Sigmoid colon (tissue), 7 donors: ENCODE measurements at places on chromosomes 1 and 21. TPM values are rescaled to one million over a fixed set of nuclear protein-coding genes. Genes with fewer than 3 reads are reported as not detected.
A peak's percentile ranks its signal among the peaks of the same experiment; 100 is the strongest.

DNA sequence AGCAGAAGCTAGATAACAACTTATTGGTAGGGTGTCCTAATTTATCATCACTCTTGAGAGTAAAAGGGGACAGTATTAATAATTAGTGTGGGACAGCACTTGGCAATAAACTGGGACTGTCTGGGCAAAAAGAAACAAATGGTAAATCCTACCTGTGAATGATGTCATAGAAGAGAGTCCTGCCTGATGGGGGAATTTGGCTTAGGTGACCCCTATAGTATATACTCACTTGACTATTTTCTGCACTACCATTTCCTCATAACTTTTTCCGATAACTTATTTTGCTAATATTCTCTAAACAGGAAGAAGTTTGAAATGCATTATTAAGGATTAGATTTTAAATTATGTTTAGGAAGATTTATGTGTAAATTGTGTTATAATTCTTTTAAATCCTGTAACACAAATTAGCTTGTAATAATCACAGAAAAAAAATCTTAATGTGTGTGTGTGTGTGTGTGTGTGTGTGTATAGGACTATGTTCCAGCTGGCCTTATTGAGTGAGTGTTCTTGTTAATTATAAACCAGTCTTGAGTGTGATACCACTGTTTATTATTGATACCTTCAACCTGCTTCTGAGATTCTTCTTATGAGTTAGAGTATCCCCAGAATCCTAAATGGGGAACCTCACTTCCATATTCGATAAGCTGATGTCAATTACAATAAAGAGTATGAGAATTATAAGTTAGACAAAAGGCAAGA is 144.2 kb upstream of the C1orf105 start:
- no peak for DNase-seq

DNA sequence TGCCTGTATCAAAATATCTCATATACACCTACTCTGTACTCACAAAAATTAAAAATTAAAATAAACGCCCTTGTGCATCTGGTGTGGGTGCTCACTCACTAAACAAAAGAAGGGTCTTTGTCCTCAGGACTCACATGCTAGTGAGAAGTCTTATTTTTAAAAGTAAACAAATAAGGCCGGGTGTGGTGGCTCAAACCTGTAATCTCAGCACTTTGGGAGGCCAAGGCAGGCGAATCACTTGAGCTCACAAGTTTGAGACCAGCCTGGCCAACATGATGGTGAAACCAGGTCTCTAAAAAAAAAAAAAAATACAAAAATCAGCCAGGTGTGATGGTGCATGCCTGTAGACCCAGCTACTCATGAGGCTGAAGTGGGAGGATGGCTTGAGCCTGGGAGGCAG is 51.5 kb downstream of the BCAR3 start:
- no peak for DNase-seq

- DNase-seq, result no peak
Observed at GRCh38 chr1:202852163-202852904, 36.6 kb downstream of the RABIF start.

- DNase-seq, result no peak
Observed at GRCh38 chr1:234936612-234937389, 191.8 kb downstream of the TOMM20 start.

GRCh38 chr21:42350927-42351426 is at the start of gene TFF2:
Gene TFF2, minus strand, starts transcription at chr21:42350994. Its CDS starts 37 bp downstream, at chr21:42350957.
- DNase-seq, result peak; percentile 56

DNA sequence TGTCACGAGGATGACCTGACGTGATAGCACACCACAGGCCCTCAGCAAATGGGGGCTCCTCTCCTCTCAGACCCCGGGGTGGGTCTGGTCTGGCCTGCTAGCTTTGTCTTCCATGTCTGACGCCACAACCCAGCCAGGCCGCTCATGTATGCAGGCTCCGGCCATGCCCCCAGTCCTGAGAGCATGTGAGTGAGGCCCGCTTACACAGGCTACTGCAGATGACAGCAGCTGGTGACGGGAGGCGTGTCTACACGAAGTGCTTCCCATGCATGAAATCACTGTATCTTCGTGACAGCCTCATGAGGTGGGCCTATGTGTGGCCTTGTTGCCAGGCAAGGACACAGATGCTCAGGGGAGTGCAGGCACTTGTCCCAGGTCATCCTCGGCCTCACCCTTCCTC is 16.4 kb downstream of the WNT4 start:
- no peak for DNase-seq

DNA sequence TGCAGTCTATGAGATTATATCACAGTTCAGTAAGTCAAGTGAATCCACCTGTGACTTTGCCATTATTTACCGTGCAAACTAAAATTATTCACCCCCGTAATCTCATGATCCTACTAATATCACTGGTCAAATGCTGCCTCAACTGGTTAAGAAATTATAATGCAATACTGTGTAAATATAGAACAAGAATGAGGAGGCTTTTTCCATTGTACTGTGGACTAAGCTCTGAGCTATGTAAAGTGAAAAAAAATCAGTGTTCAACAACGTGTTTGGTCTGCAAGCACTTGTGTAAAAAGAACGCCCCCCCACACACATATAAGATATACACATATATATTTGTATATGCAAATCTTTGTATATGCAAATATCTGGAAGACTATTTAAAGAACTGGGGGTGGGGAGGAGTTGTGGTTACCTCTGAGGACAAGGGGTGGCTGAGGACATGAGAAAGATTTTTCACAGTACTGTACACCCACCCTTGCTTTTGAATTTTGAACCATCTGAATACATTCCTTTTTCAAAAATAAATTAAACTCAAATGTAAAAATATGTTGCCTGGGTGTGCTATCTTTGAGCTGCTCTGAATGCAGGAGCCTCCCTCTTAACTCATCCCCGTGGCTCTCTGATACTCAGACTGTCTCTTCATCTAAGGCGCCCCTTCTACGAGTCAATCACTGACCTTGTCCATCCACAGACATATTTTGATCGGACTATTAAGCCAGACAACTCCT is 57.0 kb downstream of the PTP4A2 start:
- DNase-seq, result no peak

DNA sequence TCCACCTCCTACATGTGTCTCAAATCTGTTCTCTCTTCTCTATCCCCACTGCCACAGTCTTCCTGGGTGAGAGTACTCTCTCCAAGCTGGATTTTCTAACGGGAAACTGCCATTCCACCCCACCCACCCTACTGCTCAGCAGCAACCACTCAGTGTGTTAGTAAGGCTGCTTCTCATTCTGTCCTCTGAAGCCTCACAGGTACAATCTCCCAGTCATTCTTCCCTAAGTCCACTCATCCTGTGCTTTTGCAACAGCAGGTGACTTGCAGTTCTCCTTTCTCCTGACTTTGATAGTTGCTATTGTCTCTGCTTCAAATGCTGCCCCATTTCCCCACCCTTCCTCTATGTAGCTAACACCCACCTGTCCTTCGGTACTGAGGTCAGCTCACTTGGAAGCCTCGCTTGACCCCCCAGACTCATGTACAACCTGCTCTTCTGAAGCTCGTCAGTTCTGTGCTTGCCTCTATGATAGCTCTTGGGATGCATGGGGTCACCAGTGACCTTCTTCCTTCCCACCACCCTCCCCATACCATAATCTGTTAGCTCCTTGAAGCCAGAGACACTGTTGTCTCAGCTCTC is 188.9 kb downstream of the RRAGC start:
- no peak for DNase-seq

DNA sequence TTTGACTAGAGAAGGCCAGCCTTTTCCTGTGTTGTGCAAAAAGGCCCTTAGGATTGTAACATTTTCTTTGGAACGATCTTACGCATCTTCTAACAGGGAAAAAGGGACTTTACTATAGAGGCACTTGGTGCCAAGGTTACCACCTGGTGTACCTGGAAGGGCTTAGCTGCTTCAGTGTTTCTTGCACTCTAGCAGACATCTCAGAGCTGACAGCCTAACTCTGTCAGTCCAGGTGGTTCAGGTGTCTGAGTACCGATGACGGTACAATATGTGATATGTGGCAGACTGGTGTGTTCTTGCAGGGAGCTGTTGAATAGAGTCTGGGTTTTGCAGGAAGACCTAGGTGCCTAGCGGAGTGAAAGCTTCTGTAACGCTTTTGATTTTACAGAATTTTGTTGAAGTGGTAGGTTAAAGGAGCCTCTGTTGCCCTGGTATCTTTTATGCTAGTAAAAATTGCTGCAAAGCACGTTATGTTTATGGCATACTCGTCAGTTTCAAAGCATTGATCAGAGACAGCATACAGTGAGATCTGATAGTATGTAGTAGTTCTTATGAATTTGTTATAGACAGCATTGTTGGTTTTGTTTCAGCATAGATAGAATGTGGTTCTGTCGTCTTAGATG is 1.4 kb downstream of the MAGI3 start:
- no peak for DNase-seq

- no peak for DNase-seq
Observed at GRCh38 chr21:18144339-18144738, 100.3 kb upstream of the CHODL start.

TLR5 gene
- polyA plus RNA-seq, result 1.9 TPM

AADACL3 gene
- polyA plus RNA-seq, result not detected

PADI1 gene
- 0.63 TPM for polyA plus RNA-seq

ZBTB18 gene
- 15.3 TPM for polyA plus RNA-seq

KRTAP11-1 gene
- polyA plus RNA-seq, result not detected

PBX1 gene
- polyA plus RNA-seq, result 11.4 TPM
